ENCODE measurements at places on chromosomes 6 and 20.
A peak's percentile ranks its signal among the peaks of the same experiment; 100 is the strongest.

DNA sequence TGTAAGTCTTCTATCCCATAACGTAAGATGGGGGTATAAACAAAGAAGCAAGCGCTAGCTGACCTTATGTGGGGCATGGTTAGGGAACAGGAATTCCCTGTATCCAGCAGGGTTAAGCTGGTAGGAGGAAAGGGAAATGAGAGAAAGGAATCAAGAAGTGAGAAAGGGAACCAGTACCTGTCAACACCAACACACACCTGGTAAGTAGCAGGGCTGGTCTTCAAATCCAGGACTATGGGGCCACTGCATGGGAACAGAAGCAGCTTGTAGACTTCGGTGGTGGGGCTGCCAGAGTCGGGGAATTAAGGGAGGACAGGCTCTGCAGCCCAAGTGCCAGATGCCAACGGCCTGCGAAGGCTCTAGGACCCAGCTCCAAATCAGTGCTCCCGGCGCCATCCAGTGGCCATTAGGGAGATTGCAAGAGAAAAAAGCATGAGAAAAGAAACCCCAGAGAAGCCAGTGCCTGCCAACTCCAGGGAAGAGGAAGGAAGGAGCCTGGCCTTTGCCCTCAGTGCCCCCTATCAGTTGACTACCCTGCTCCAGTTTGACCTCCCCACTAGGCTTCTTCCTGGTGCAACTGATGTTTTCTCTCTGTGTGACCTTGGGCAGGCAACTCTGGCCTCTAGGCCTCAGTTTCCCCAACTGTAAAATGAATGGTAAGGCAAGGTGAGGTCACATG, 15.8 kb upstream of the RBPJL start:
- DNase-seq, result no peak

- no peak for DNase-seq
Observed at GRCh38 chr20:62662422-62662821, 20.1 kb downstream of the SLCO4A1 start.

GRCh38 chr20:32832664-32833063, 12.9 kb downstream of the MAPRE1 start:
- no peak for DNase-seq

GRCh38 chr6:161679980-161680538, 406.2 kb upstream of the AGPAT4 start:
- DNase-seq, result no peak

DNA sequence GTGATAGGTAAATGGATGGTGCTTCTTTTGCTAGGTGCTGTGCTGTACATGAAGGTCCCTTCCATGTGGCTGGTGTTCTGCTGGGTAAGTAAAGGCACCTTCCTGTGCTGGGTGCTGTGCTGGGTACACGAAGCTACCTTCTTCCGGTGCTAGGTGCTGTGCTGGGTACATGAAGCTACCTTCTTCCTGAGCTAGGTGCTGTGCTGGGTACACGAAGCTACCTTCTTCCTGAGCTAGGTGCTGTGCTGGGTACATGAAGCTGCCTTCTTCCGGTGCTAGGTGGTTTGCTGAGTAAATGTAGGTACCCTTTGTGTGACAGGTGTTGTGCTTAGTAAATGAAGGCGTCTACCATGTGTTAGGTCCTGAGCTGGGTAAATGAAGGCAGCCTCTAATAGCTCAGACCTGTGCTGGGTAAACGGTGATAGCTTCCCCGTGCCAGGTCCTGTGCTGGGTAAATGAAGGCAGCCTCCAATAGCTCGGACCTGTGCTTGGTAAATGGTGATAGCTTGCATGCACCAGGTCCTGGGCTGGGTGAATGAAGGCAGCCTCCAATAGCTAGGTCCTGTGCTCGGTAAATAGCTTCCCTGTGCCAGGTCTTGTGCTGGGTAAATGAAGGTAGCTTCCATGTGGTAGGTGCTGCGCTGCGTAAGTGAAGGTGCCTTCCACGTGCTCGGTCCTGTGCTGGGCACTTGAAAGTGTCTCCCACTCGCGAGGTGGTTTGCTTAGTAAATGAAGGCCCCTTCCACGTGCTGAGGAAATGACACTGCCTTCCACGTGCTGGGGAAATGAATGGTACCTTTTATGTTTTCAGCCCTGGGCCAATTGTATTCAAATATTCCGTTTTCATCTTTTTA, 115.5 kb downstream of the ERMARD start:
- no peak for DNase-seq

DNA sequence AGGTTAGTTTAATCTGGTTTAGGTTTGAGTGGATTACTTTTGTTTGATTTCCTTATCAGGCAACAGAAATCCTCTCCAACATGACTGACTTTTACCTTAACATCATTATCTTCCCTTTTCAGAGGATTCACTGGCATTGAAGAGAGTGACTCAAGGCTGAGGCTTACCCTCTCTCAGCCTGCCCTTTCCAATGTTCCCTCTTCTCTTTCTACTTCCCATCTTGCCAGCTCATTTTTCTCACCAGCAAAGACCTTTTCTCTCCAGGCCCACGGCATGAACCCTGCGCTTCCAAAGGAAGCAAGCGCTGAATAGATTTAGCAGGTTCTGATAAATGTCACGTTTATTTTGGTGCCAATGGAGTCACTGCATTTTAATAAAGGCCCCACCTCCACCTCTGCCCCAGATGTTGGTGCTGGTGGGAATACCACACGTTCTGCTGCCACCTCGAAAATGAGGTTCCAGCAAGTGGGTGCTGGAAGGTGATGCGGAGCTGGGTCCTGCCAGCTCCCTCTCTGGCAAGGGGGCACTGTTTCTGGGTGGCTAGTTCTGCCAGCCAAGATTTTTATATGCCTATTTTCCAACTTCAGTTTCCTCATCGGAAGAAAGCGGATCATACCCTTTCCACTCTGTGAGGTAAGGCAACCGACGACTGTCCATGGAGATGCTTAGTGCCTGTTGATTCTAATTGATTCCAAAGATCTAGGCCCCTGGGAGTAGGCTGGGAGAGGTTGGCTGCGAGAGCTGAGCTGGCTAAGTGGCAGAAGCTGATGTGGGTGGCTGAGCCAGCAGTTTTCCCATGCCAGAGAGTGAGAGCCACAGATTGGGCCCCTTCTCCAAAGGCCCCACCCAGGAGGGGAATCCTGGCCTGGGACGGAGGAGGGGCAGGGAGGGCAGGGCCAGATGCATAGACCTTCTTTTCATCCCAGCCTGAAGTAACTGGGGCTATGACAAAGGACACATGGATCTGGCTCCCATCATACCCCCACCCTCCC, 87.7 kb upstream of the MAFB start:
- DNase-seq, result no peak

DNA sequence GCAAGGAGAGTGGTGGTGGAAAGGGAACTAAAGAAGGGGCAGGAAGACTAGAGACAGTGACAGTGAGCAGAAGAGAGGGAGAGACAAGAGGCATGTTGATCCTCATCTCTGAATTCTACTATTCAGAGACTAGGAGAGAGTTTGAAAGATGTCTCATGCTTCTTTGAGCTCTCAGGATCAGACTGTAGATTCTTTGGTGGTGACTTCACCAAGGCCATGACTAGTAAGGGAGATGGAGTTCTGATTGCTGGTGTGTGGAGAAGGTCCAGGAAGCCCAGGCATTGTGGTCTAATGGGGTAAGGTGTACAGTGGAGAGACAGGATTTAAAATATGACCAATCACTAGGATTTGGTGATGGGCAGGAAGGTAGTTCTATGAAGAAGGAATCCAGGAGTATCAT, 713 bp downstream of the WFDC9 start:
- no peak for DNase-seq

DNA sequence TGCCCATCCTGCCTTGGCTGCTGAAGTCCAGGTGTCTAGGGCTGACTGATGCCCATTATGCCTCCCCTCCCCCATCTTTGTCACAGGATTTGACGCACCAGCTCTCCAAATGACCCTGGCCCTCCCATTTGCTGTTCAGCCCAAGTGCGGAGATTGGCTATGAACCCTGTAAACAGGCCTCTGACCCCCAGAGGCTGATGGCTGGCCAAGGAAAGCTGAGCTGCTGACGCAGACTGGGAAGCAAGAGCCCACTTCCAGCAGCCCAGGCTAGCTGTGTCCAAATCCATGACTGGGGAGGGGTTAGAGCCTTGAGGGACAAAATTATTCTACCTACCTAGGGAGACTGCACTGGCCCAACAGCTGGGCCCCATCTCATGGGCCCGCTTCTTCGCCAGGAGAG, 797 bp upstream of the GNRH2 start:
- DNase-seq, result no peak

DNA sequence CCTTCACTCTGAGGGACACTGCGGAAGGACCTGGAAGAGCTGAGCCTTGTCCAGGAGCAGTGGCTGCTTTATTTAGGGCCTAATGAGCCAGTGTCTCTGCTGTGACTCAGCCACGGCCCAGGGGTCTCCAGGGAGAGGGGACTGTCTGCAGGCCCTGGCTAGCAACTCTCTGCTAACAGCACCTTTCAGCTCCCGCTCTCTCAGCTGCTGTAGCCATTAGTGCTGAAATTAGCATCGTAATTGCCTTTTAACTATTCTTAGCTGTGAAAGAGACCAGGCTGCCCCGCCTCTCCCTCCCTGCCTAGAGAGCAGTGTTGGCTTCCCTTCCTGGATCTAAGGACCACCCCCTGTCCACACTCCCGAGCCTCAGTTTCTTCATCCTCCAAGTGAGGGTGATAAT, 53.1 kb upstream of the SLC32A1 start:
- no peak for DNase-seq

DNA sequence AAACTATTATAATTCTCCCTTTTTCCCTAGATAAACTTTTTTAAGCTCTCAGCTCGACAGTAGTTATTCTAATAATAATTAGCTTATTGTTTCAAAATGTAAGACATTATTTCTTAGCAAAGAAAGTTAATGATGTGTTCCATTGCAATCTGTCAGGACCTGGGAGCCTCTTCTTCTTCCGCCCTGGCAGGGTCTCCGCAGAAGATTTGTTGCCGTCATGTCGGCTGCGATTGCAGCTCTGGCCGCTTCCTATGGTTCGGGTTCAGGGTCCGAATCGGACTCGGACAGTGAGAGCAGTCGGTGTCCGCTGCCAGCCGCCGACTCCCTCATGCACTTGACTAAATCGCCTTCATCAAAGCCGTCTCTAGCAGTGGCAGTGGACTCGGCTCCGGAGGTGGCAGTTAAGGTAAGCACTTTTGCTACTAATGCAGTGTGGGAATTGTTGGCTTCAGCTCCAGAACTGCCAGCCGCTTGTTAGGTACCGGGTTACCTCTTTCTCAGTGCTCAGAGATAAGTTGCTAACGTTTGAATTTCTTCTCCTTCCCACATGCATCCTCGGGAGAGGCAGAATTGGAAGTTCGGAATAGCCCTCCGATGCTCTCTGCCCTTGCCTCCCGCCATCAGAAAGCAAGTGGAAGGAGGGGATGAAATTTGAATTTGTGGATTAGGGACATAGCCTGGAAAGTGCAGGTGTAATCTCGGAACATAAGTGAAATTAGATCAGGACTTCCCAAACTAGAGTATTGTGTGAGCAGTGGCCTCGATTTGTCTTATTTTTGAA, at the start of gene CDC40:
Gene CDC40 (plus strand): TSS at position 200 of the 781 bp plus-strand sequence. CDS start 18 bp downstream, at position 218.
- peak; percentile 18 for DNase-seq

GRCh38 chr6:124197148-124197547, 393.5 kb downstream of the NKAIN2 start:
- DNase-seq, result no peak

DNA sequence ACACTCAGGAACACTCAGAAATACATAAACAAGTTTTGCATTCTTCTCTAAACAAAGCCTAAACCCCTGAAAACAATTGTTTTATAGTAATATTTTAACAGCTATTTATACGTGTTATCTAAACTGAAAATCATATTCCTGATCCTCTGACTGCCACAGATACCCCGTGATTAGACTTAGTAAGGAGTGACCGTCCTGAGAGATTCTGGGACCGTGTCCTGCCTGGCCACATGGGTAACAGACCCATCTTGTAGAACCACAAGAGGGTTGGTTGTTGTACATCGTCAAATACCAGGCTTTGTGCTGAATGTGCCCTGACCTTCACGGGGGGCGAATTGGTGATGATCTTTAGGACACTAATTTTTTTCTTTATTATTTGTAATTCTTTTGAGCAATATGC, 214.4 kb downstream of the TMEM242 start:
- DNase-seq, result no peak

GRCh38 chr6:41732591-41733359, 2.6 kb downstream of the TFEB start:
- DNase-seq, result no peak

DNA sequence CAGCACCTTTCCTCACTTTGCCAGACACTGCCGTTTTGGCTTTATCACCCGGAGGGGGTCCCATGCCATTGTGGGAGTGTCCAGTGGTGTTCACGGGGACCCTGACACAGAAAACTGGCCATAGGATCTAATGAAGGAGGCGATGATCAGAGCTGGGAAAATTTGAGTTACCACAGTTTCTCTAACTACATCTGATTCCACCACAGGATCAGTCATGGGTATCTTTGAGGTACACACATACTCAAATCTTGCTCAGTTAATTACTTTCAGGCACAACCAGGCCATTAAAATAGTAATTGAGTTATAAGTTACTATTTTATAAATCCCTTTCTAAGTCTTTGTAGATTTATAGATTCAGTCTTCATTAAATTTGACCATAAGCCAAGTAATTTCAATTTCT, 215.1 kb downstream of the PRL start:
- no peak for DNase-seq

DNA sequence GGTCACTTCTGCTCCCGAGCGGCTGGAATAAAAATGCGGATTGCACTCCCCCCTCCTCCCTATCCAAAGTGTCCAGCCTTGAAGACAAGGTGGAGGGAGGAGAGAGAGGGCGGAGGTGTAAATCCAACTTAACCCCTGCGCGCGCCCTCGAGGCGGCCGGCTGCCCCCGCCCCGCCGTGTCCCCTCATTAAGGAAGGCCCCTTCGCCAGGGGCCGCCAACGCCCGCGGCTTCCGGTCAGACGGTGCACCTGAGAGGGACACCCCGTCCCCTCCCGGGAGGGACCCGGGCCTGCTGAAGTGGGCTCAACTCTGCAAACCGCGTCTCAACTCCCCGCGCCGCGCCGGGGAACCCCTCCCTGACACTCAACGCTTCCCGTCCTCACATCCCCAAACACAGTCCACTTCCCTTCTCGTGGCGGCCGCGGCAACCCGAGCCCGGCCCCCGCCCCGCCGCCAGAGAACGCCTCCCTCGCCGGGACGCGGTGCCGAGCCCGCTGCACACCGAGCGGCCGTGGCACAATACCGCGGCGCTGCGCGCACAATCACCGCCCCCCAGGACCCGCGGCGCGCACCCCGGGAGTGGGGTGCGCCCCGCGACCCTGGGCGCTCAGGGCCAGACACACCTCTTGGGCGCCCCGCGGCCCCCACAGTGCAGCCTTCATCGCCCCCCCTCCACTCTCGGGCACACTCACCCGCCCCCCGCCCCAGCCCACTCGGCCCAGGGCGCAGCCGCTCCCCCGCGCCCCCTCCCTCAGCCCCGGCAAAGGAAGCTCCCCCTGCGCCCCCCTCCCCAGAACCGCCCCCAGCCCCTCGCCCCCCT, 102.5 kb downstream of the NOL4L start:
- no peak for DNase-seq

GRCh38 chr6:4856785-4857184, 80.6 kb downstream of the CDYL start:
- DNase-seq, result no peak

DNA sequence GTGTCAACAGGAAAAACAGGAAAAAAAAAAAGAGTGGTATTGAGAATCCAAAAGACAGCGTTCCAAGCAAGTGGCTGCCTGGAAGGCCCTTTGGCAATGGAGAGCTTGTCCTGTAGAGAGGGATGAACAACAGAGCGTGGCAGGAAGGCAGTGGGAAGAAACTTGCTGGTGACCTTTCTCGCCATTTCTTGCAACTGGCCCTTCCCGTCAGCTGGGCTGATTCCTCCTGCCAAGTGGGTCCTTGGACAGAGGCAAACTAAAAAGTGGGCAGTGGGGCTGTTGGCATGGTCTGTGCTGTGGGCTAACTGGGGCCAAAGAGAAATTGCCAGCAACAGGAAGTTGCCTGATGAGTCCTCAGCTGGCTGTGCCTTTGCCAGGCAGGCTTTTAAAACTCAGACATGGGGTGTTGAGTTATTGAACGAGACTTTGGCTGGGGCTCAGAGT, 43.9 kb upstream of the CLDN20 start:
- no peak for DNase-seq

All from cortex of kidney (tissue), 1 donor.